ENCODE measurements at places on chromosomes 3 and 15. TPM values are rescaled to one million over a fixed set of nuclear protein-coding genes. Genes with fewer than 3 reads are reported as not detected.

NOX5 gene
- 0.18 TPM for total RNA-seq

HPS3 gene
- total RNA-seq = 35.9 TPM

FETUB gene
- total RNA-seq = 0.23 TPM

PIERCE2 gene
- 4.8 TPM for total RNA-seq

ESYT3 gene
- 0.79 TPM for total RNA-seq

EPHB3 gene
- 0.33 TPM for total RNA-seq

SLCO3A1 gene
- total RNA-seq = 24.5 TPM

CFAP100 gene
- not detected for total RNA-seq

MYRIP gene
- total RNA-seq = not detected

SETD5 gene
- total RNA-seq = 48.6 TPM

PLSCR5 gene
- not detected for total RNA-seq

SLC49A4 gene
- 11.5 TPM for total RNA-seq

LHFPL4 gene
- total RNA-seq = 0.07 TPM

CAPN3 gene
- total RNA-seq = 0.27 TPM

C3orf70 gene
- 0.16 TPM for total RNA-seq

DZIP1L gene
- 11.0 TPM for total RNA-seq

RASGRP1 gene
- total RNA-seq = 0.35 TPM

MKRN3 gene
- total RNA-seq = 1.1 TPM

OR5K2 gene
- not detected for total RNA-seq

AGTR1 gene
- total RNA-seq = 0.59 TPM

OCA2 gene
- total RNA-seq = 0.48 TPM

MIX23 gene
- total RNA-seq = 50.7 TPM

PARP15 gene
- total RNA-seq = not detected

EFCC1 gene
- not detected for total RNA-seq

CD86 gene
- total RNA-seq = not detected

AHSG gene
- total RNA-seq = 0.09 TPM

PDZRN3 gene
- not detected for total RNA-seq

KIF7 gene
- total RNA-seq = 4.0 TPM

ADCY5 gene
- 0.45 TPM for total RNA-seq

CCDC54 gene
- not detected for total RNA-seq

ACAP2 gene
- total RNA-seq = 5.8 TPM

LRRC3B gene
- total RNA-seq = not detected

MTHFS gene
- total RNA-seq = 73.1 TPM

PAQR9 gene
- total RNA-seq = 2.5 TPM

SLC9C1 gene
- not detected for total RNA-seq

PARP3 gene
- 8.6 TPM for total RNA-seq

LRRC49 gene
- total RNA-seq = 4.1 TPM

ITIH1 gene
- total RNA-seq = not detected

IGSF11 gene
- total RNA-seq = 5.1 TPM

NR1I2 gene
- not detected for total RNA-seq

ANKUB1 gene
- total RNA-seq = not detected

ARHGEF26 gene
- 12.6 TPM for total RNA-seq

PRKAR2A gene
- total RNA-seq = 17.9 TPM

POPDC2 gene
- 0.23 TPM for total RNA-seq
